Fibroblast of villous mesenchyme (primary cell): ENCODE measurements at places on chromosomes 2 and 18.

- no peak for DNase-seq
Observed at GRCh38 chr2:72024451-72025175, 123.0 kb downstream of the CYP26B1 start.

GRCh38 chr2:70641263-70641784 is 87.7 kb upstream of the TGFA start:
- DNase-seq, result no peak

DNA sequence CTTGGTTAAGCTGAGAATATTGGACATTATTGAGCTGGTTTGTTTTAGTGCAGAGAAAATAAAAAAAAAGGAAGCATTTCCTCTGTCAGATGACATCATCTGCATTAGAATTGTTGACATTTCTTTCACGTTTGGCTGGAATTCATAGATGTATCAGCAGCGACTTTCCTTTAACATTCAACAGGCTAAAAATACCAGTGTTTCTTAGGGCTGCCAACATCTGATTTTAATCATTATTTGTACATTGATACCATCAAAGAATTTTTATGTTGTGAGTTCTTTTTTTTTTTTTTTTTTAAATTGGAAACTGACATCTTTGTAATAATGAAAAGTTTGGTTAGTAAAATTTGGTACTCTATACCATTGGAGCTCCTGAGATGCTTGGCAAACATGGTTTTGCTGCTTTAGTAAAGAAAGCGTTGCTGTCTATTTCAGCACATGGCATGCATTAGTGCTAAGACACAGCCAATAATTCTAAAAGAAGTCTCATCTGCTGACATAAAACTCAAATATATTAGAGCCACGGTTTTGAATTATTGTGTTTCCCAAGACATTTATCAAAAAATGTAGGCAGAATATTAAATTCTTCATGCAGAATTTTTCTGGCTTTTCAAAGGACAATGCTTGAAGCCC is 33.6 kb downstream of the GTF2A1L start:
- DNase-seq, result peak; percentile 48

DNA sequence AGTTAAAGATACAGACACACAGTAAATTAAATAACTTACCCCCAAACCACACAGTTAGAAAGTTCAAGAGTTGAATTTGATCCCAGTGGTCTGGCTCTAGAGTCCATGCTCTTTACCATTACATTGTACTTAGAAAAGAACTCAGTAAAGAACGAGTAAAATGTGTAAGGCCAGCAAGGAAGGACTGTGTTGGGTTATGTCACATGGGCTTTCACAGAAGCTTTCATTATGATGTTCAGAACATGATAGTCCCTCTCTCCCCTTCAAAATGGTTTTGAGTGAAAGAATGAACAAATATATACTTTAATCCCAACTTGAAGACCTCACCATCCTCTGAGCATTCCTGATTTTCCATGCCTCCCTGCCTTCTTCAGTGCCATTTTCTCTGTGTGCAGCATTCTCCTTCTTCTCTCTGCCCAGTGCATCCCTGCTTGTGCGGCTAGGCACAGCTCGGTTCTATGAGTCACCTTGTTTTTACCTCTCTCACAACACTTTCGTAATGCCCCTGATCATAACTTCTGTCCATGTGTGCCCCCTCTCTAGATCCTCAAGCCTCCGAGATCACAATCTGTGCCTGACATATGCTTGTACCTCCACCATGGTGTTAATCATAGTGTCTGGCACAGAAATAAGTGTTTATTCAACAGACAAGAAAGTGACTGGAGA is 22.0 kb downstream of the RASGRP3 start:
- DNase-seq, result no peak

GRCh38 chr2:158717366-158718195 is 77.5 kb upstream of the DAPL1 start:
- no peak for DNase-seq

DNA sequence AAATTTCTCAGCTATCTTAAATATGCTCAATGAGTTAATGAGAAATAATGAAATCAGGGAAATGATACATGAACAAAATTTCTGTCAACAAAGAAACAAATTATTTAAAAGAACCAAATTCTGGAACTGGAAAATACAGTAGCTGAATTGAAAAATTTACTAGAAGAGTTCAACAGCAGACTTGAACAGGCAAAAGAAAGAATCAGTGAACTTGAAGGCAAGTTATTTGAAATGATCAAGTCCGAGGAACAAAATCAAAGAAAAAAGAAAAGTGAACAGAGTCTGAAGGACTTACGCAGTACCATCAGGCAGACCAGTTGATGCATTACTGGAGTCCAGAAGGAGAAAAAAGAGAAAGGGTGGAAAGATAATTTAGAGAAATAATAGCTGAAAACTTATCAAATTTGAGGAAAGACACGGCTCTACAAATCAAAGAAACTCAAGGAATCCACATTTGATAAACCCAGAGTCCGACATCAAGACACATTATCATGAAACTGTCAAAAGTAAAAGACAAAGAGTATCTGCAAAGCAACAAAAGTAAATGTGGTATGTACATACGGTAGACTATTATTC is 83.6 kb downstream of the CCDC138 start:
- DNase-seq, result no peak

GRCh38 chr2:64325852-64326577 is 127.9 kb upstream of the LGALSL start:
- no peak for DNase-seq

DNA sequence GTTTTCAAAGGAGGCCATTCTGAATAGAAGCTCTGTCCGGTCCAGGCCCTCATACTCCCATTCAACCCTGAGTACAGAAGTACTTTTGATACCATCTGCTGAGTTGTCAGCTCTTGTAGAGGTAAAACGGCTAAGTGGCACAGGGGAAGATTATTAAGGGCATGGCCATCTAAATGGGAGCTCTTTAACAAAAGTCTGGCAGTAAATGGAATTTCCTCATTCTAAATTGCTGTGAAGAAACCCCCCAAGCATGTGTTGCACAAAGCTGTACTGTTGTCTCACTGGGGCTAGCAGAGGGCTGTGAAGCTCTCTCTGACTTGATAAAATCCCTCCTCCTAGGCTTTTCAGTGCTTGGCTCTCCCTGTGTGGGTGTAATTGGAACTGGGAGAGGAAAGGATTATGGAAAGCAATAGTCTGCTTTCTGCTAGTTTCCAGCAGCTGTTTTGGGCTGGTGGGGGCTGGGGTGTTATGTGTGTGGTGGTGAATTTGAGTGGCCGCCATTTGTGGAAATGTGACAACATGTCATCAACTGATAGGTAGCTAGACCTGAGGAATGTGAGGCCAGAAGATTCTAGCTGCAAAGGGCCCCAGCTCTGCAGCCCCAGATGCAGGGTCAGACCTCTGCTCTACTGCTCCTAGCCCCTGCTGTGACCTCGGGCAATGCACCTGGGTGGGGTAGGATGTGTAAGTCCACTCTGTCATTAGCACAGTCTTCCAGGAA is 65.1 kb downstream of the MAP4K4 start:
- no peak for DNase-seq

GRCh38 chr2:8146132-8147005 is 535.5 kb upstream of the ID2 start:
- DNase-seq, result no peak

GRCh38 chr2:202376460-202377206 is 506 bp downstream of the BMPR2 start:
- DNase-seq, result peak; percentile 59

- no peak for DNase-seq
Observed at GRCh38 chr2:199468561-199469513, 11.1 kb upstream of the SATB2 start.
